ENCODE measurements at places on chromosomes 11 and 22. TPM values are rescaled to one million over a fixed set of nuclear protein-coding genes. Genes with fewer than 3 reads are reported as not detected.
A peak's percentile ranks its signal among the peaks of the same experiment; 100 is the strongest.

Gene UNC93B1
- 26.4 TPM for total RNA-seq

Gene BDNF
- 0.79 TPM for total RNA-seq

Gene ACRV1
- not detected for total RNA-seq

Gene NCAPH2
- total RNA-seq: 28.3 TPM

- no peak for DNase-seq
Measured at GRCh38 chr22:32352681-32353080, 5.0 kb upstream of the RFPL3 start.

DNA sequence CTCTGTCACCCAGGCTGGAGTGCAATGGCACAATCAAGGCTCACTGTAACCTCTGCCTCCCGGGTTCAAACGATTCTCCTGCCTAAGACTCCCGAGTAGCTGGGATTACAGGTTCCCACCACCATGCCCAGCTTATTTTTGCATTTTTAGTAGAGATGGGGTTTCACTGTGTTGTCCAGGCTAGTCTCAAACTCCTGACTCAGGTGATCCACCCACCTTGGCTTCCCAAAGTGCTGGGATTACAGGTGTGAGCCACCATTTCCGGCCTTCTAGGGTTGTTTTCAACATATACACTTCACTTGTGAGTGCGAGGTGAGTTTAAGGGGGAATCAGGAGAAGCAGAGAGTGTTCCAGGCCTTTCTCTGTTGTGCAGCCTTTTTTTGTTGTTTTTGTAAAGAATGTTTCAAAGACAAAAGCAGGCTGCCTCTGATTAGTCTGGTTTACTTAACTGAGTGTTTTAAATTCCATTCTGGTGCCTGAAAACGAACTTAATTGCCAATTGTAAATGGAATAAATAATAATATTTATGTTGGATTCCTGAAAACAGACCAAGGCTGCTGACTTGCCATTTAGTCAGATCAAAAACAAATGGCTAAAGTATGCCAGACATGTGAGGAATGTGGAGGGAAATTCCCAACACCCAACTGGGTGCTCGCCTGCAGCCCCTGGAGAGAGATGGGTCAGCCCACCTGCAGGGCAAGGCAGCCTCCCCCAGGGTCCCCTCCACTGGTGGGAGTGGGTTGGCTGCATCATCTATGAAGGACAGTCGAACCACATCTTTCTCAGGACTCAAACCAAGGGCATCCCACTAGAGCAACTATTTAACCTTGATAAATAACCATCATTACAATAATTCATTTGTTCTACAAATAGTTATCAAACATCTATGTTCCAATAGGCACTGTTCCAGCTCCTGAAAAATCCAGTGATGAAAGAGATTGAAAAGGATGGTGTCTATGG, 4.6 kb upstream of the RANGAP1 start:
- DNase-seq: peak; percentile 73

DNA sequence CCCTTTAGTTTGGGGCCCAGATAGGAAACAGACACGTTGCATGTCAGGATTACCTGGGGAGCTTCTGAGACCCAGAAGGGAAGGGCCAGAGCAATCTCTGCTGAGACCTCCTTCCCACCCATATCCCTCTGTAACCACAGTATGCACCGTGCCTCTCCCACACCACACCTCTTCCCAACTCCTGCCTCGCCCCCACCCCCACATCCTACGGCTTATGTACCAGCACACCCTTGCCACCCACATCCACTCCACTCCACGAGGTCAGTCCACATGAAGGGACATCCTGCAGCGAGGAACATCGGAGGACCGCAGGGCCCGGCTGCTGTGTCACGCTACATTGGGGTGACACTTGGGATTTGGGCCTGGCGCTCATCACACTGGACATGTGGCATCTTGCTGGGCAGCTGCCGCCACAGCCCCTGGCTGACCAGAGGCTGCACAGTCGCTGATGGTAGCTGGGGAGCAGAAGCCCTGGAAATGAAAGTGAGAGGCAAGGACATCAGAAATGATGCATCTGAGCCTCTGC, 118.3 kb upstream of the LMO1 start:
- no peak for DNase-seq

GRCh38 chr22:44289414-44290171, 23.2 kb downstream of the SHISAL1 start:
- no peak for DNase-seq

Gene TSSK2
- total RNA-seq: not detected

Gene OR51A2
- total RNA-seq: not detected

- DNase-seq: no peak
Measured at GRCh38 chr11:123375832-123376231, 54.2 kb upstream of the GRAMD1B start.

GRCh38 chr11:61325649-61326414, 7.1 kb downstream of the DDB1 start:
- DNase-seq: peak; percentile 88

DNA sequence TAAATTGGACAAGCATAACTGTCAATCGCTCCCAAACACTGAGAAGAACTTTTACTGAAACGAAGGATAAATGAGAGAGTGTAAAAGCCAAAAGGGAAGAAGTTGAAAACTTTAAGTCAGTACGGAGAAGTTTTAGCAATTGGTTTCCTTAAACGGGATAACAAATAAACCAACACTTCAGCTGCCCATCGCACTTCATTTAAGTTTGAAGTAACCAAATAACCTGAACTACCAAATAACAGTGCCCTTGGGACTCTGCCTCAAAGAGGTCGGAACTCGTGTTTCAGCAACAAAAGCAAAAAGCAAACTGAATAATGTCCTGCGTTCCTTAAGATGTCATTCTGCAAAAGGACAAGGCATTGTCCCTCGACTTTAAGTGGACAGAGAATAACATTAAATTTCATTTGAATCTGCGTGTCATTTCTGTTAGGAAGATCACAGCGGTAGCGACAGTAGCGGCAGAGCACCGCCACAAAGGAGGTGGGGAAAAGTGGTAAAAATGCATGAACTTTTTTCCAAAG, 127.0 kb upstream of the C11orf58 start:
- no peak for DNase-seq

DNA sequence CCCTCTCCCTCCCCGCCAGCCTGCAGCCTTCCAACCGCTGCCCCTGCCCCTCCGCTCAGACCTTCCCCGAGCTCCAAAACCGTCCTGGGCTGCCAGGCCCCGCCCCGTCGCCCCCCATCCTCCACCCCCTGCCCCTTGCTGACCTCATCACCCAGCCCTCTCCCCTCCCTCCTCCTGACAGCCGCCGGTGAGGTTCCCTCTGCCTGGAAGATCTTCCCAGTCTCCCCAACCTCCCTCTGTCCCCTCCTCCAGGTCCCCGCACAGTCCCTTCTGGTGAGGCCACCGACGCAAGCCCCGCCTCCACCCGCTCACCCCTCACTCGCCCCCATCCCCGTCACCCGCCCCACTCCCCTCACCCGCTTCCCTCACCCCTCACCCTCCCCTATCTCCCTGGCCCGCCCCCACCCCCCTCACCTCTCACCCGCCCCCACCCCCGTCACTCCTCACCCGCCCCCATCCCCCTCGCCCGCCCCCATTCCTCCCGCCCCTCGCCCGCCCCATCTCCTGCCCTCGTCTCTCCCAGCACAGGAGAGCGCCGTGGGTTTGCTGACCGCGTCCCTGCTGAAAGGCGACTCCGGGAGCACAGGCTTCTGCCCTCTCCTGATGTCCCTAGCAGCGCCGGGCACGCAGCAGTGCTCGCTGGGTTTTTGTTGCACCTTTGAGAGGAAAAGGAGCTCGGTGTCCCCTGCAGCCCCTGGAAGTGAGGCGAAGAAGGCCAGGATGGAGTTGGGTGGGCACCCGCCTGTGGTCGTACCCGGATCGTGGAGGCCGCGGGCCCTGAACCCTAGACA, 16.4 kb upstream of the UPK3A start:
- DNase-seq: no peak

GRCh38 chr11:94315664-94316063, 11.3 kb downstream of the IZUMO1R start:
- peak; percentile 23 for DNase-seq

Measured in bronchial epithelial cell (primary cell).